ENCODE measurements at places on chromosomes 5 and 9.

DNA sequence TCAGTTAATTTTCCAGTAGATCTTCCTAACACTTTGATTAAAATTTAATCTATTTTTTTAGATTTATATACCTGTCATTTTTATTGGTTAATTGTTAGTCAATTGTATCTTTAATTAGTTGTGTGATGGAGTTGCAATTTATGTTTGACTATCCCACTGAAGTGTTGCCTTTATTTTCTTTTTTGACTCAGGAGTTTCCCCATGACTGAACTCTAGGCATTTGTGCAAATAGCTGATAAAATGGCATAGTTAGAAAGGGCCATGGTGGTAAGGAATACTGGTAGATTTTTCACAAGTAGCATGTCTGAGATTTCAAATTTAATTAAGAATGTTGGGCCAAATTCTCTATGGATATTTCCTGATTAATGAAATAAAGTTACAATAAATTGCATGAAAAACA, 273.1 kb upstream of the DAB2 start:
- DNase-seq = no peak

DNA sequence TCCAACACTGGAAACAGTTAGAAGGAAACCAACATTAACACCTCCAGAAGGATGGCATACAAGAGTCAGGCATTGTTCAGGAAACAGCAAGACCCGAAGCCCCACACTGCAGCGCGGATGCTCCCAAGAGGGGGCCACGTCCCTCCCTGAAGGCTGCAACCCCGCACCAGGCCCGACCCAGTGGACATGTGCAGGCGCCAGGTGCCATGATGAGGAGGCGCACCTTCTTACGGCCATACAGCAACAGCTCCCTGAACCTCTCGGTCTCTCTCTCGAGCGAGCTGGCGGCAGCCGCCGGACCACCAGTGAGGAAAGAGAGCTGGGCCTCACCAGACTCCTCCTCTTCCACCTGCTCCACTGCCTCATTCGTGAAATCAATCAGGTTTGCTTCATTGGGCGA, 20.2 kb downstream of the SEC16A start:
- no peak for DNase-seq

GRCh38 chr5:125503946-125504345, 757.5 kb upstream of the ZNF608 start:
- no peak for DNase-seq

DNA sequence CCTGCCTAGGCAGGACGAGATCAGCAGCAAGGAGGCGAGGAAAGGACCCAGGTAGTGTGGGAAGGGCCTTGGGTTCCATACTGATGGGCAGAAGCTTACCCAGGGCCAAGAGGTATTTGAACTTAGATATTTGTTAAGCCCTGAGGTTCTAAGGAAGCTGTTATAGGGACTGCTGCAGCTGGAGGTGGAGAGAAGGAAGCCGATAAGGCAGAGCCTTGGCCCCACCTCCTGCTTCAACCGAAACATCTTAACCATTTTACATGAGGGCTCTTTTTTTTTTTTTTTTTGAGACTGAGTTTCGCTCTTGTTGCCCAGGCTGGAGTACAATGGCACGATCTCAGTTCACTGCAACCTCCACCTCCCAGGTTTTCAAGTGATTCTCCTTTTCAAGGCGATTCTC, 8.6 kb upstream of the AQP3 start:
- DNase-seq = no peak

- DNase-seq = no peak
These were observed 39.7 kb downstream of the NDUFS6 start for GRCh38 chr5:1840741-1841521.

DNA sequence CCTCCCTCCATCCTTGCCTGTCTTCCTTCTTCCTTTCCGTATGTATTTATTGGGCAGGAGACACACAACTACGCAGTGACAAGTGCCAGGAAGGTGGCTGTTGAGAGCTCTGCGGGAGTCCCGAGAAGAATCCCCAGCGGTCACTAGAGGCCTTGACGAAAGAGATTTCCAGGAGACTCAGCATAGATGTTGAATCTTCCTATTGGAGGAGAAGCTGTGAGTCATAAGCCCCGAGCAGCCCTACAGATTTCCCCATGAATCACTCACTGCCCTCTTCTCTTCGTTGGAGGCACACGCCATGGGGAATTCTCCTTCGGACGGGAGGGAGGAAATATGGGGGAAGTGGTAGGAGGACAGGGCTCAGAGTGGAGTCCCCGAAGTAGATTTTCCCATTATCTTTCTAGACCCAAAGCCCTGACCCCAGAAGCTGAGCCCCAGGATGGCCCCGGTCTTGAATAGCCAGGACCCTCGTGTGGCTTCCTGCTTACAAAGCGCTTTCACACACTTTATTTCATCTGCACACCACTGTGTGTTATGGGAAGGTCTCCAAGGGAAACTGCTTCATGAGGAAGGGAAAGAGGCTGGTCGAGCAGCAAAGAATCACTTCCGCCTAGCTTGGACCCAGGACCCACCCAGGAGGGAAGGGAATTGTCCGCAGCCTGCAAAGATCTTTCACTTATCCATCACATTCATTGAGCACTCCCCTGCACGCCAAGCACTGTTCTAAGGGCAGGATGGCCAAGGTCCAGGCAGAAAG, 12.7 kb downstream of the DUSP1 start:
- no peak for DNase-seq

All from T-helper 2 cell (primary cell).